ENCODE measurements at places on chromosomes 5 and 9. TPM values are rescaled to one million over a fixed set of nuclear protein-coding genes. Genes with fewer than 3 reads are reported as not detected.

- peak; percentile 44 for DNase-seq
These were observed 99.7 kb downstream of the NPR3 start for GRCh38 chr5:32810804-32811203.

- DNase-seq = peak; percentile 73
These were observed 772.3 kb downstream of the MAT2B start for GRCh38 chr5:164277720-164278119.

- no peak for DNase-seq
These were observed 12.8 kb upstream of the NDFIP1 start for GRCh38 chr5:142095651-142096330.

- DNase-seq = no peak
These were observed 63.2 kb downstream of the PRR16 start for GRCh38 chr5:120527251-120527650.

DNA sequence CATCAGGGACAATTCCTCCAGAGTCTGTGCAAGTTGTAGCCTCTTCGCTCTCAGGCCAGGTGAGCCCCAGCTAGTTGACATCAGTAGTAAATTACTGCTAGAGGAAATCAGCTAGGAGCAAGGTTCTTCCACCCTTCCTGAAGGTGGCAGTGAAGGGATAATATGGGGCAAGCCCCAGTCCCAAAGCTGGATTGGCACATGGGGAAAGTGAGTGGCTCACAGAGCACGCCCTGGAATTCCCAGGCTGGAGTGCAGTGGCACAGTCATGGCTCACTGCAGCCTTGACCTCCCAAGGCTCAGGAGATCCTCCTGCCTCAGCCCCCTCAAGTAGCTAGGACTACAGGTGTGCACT is 82.1 kb downstream of the CYFIP2 start:
- no peak for DNase-seq

DNA sequence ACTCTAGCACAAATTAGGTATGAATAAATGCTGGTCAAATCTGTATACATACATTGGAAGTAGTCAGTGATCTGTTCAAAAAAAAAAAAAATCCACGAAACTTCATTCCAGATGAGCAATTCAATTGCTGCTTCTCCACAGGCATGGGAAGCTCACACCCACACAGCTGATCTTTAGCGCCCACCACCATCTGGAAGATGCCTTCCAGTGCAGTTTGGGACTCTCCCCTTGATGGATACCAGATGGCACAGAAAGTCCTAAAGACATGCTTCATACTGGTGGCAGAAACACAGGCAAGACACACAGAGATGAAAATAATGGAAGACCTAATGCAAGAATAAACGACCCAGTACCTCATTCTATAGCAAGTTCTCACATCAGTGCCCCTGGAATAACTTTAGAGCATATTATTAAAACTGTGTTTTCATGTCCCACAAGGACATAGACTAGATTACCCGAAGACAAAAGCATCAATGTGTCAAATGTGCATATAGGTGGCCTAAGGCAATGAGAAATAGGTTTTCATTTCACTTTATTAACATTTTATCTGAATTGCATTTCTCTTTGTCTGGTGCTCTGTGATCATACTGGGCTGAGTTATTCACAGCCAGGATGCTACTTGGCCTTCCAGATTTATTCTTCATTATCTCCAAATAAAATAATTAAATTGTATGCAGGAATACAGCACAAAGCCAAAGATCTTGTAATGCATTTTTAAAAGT is 135.4 kb upstream of the TAS2R1 start:
- DNase-seq = peak; percentile 46

DNA sequence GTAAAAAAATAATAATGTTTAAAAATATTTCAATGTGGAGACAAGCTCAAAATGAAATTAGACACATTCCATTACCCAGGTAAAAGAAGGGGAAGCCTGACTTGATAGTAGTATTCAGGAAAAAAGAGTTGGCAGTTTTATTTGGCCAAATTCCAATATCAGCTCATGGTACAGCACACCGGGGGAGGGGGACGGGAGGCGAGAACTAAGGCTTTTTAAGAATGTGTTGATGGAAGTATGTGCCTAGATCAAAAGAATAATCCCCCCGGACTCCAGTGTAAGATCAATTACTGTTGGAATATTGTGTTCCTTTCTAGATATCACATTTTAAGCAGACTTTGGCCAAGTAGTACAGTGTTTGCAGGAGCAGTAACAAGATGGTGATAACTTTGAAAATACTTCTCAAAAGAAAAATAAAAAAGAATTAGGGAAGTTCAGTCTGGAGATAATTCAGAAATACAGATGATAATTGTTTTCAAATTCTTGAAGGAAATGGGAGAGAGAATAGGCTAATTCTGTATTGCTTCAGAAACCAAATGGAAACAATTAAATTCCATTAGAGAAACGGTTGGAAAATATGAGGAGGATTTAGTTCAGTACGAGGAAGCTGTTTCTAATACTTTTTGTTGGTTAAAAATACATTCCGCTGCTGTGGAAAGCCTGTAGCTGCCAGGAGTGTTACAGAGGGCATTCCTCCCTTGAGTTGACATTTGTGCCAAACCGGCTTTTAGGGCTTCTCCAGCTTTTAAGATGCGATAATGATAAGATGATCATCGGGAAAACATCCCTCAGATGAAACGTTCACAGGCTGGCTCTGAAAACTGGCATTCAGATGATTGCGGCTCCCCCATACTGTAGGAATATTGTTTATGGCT is 98.1 kb upstream of the ERBIN start:
- peak; percentile 15 for DNase-seq

GRCh38 chr9:128910906-128911305 is 9.9 kb upstream of the PHYHD1 start:
- no peak for DNase-seq

DNA sequence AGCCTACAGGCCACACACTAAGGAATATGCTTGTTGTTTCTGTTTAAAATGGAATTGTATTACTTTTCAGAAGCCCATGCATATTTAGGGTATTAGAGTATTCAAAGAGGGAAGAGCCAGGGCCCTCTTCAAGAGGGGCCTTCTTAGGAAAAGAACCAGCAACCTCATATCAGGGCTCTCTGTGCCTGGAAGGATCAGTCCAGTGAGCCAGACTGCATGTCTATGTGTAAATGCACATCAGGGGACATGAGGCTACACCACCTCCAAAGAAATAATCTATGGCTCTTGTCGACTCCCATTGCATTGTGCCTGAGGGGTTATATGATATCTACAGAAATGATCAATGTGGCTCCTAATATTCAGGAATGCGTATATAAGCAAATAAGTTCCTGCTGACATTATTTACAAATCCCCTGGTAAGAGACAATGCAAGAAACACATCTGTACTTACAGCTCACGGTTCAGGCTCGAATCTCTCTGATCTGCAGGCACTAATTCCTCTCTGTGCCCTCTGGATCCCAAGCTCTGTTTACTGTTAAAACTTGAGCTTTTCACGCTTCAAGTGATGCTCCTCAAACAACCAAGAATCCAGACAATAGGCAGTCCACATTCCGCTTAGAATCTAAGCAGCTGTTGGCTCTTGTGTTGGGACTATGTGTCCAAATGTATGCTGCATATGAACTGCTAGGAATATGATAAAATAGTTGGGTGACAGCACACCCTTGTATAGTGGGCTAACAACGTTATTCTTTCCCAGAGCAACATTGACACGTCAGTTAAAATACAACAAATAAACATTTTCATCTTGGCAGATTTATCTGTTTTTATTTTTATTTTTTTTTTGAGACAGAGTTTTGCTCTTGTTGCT is 150.2 kb upstream of the KLF9 start:
- DNase-seq = no peak

DNA sequence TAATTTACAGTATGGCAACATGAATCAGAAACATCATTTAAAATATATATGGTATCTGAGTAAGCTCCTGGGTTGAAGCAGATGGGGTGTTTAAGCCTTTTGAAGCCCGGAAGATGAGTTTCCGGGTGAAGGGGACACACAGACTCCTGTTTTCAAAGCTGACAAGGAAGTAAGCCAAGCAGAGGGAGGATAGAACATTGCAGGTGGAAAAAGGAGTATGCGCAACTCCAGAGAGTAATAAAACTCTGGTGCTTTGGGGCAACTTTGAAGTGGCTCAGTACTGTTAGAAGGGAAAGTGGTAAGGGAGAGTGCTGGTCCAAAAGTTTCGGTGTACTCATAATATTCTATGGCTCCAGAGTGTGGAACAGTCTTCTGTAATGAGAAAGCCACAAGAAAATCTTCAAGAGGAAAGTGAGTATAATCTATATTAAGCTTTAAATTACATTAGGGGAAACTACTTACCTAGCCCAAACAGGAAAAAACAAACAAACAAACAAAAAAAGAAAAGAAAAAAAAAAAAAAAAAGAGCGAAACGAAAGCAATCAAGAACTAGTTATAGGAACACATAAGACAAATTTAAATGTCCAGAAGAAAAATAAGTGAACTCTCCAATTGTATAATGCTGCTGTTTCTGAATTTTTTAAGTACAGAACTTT is 2.3 kb upstream of the ST8SIA4 start:
- no peak for DNase-seq

Gene THBS4
- total RNA-seq = 1.5 TPM

Gene CD14
- 4.1 TPM for total RNA-seq

Gene HAVCR2
- 3.6 TPM for total RNA-seq

Measured in fibroblast of lung (primary cell).